Stimulated activated CD8-positive, alpha-beta memory T cell treated with anti-CD3 and anti-CD28 coated beads, Interleukin-7, amount 100 ng/mL, for 1 hour (primary cell): ENCODE measurements at places on chromosomes 2 and 18.

- DNase-seq: no peak
These were observed 66.8 kb downstream of the GBX2 start for GRCh38 chr2:236101311-236101950.

DNA sequence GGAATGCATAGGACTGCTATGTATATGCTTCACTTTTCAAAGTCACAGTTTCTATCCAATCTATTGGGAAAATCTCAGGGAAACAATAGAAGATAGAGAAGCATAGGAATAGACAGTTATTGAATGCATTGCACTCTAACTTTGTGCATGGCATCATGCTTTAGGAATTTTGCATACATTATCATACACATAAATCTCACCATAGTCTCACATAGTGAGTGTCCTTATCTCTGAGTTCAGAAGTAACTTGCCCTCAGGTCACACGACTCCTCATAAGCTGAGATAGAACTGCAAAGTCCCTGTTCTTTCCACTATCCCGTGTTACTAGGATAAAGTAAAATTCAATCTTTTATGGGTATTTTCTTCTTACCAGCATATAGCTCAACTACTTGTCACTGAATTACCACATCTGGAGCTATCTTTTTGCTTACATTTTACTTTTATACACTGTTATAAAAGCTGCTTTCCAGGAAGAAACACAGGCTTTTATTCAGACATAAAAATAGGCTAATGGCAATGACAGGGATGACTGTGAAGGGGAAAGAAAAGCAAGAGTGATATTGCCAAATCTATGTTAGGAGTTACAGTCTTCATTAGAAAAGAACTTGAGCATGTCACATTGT is 666.9 kb downstream of the XIRP2 start:
- DNase-seq: no peak

- no peak for DNase-seq
These were observed 31.3 kb upstream of the PXDN start for GRCh38 chr2:1775511-1776035.

- DNase-seq: no peak
These were observed 1853.6 kb upstream of the LRRTM1 start for GRCh38 chr2:82158150-82158549.

- DNase-seq: no peak
These were observed 38.4 kb downstream of the YPEL5 start for GRCh38 chr2:30185178-30185577.

- no peak for DNase-seq
These were observed 692.8 kb downstream of the RNF144A start for GRCh38 chr2:7609974-7610373.

DNA sequence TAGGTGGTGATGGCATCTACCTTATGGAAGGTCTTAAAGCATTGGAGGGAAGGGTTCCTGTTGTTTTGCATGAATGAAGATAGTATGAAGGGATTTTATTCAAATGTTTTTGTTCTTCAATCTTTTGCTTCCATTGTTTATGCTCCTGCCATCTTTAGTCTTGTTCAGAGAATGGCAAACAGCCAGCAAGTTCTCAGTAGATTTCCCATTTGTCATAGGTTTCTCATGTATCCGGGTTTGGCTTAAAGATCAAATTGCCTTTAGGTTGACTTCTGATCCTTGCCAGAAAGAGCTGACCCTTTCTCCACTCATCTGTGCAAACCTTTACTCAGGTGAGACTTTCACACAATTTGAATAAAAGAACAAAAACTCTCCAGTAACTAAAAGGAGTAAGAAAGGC is 44.2 kb upstream of the STAT4 start:
- DNase-seq: no peak

DNA sequence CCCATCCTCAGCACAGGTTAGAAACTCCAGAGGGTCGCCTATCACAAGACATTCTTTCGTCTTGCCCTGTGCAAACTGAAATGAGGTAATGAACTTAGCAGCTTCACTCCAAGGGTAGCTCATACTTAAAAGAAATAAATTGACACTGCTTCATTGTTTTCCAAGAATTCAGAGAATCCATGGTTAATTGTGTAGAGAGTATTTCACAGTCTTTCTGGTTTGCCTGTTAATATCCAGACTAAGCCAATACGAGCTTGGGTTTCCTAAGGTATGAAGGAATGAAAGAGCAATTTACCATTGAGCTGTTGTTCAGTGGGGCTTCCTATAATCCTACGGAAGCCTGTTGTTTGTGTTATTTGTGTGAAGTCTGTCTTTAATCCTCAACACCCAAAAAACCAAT is 58.7 kb downstream of the FAM124B start:
- DNase-seq: no peak

DNA sequence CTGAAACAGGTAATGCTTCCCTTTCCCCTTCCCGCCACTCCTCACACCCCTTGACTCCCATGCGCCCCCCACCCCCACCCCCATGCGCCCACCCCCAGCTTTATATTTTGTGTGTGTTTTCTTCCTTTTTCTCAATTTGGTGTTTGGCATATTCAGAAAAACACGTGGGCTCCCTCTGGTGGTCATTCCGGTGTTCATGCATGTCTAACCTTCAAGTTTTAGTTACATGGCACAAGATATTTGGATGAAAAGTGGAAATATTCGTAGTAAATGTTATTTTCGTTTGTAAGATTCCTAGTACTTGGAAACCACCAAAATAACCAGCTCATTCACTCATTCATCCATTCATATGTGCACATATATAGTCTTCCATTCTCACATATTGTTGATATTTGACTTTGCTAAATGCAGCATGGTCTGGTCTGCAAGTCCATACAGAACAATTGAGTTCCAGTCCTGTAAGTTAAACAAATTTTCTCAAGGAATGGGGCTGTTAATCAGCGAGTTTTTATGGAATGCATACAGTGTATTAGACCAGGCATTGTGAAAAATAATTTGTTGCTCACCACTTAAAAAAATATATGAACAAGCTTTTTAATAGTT is 143.6 kb upstream of the MAP3K20 start:
- DNase-seq: peak; percentile 43

GRCh38 chr18:47881752-47882455 is 48.6 kb downstream of the SMAD2 start:
- no peak for DNase-seq

DNA sequence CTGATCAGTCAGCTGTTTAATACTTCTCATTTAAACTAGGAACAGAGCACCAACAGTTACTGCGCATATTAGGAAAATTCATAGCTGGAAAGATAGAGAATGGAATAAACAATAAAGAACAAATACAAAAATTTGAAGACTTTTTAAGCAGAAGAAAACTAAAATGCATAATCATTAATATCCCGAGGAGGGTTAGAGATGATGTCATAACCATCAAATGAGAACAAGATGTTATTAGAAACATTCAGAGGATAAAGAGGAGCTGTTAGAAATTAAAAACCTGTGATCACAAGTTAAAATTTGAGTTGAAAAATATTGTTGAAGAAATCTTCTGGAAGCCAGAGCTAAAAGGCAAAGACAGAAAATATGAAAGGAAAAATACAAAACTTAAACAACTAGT is 54.0 kb upstream of the ALKAL2 start:
- no peak for DNase-seq

DNA sequence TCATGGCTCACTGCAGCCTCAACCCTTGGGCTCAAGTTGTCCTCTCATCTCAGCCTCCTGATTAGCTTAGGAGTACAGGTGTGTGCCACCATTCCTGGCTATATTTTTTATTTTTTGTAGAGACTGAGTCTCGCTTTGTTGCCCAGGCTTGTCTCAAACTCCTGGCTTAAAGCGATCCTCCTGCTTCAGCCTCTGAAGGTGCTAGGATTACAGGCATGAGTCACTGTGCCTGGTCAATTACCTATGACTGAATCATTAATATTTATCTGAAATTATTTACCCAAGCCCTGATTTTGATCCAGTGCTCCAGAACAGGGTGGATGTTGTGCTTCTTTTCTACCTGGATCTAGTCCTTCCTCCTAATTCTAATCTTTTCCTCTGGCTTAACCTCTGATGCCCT is 87.8 kb downstream of the MAP2 start:
- no peak for DNase-seq

DNA sequence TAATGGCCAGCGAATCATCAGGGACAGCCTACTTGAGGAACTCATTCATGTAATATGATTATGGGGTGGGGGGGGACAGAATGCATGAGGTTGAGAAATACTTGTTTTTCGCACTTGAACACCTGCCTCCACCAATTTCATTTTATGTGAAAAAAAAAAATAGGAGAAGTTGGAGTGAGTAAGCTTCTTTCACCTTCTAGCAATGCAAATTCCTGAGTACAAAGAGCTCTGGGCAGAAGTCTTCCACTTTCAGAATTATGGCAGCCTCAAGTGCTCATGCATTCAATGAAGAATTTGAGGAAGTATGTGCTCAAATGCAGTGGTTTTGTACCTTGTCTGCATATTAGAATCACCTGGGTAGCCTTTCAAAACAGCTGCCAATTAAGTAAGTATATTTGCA is 40.1 kb upstream of the GPD2 start:
- no peak for DNase-seq

GRCh38 chr2:176385838-176386237 is 116.6 kb downstream of the MTX2 start:
- no peak for DNase-seq

DNA sequence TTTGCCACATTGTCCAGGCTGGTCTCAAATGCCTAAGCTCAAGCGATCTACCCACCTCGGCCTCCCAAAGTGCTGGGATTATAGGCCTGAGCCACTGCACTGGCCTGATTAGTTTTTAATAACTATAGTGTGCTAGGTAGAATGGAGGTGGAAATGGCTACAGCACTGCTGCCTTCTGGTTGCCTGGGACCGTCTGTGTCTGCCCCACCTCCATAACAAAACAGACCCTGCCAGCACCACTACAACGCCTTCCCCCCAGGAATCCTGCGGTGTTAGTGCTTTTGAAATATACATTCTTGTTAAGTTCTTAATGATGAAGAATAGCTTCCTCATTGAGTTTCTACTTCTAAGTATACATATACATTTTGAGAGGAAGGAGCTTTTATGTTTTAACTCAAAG is 148.2 kb upstream of the ITGA6 start:
- DNase-seq: no peak

GRCh38 chr18:59960272-59960671 is 60.5 kb downstream of the PMAIP1 start:
- DNase-seq: no peak

GRCh38 chr2:233807966-233808935 is 30.1 kb downstream of the MROH2A start:
- DNase-seq: no peak

DNA sequence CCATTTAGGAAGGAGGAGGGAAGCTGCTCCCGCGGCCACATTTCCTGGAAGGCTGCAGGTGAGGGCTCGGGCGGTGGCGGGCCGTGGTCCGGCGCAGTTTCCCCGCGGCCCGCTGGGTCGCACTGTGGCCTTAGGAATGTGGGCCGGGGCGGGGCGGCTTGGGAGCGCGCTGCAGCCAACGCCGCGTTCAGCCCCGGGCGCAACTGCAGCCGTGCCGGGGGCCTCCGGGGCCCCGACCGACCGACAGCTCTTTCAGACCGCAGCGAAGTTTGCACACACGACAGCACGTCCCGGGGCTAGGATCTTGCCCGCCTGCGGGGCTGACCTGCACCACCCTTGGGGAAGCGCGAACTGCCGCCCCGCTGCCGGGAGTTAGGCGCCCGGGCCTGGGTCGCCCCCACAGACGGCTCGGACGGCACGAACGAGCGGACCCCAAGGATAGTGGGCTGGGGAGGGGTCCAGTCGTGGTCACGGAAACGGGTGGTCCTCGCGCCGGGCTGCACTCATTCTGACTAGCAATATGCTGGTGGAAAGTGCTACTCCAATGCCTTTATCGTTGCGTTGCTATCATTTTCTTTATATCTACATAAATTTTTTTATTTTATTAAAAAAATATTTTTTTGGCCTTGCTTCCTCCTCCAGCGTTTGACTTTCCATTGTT is 69.9 kb upstream of the DLX2 start:
- peak; percentile 34 for DNase-seq

- DNase-seq: no peak
These were observed 4.7 kb upstream of the CFAP65 start for GRCh38 chr2:219045937-219046550.

- DNase-seq: no peak
These were observed 13.9 kb downstream of the CKAP2L start for GRCh38 chr2:112750560-112750843.

GRCh38 chr2:61537277-61537949 is 743 bp downstream of the XPO1 start:
- DNase-seq: peak; percentile 14

DNA sequence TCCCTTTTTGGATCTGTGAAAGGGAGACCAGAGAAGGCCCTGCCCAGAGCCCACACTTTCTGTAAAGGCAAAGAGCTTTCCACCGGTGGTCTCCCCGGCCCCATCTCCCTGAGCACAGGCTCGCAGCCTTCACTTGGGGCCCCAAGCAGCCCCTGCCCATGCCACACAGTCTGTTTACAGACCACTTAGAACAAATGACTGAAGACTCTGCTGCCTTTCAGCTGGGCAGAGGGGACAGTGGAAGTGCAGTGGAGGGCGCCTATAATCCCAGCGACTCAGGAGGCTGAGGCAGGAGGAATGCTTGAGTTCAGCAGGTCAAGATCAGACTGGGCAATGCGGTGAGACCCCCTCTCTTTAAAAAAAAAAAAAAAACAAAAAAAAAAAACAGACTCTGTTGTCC is 28.9 kb downstream of the SERTAD2 start:
- no peak for DNase-seq

DNA sequence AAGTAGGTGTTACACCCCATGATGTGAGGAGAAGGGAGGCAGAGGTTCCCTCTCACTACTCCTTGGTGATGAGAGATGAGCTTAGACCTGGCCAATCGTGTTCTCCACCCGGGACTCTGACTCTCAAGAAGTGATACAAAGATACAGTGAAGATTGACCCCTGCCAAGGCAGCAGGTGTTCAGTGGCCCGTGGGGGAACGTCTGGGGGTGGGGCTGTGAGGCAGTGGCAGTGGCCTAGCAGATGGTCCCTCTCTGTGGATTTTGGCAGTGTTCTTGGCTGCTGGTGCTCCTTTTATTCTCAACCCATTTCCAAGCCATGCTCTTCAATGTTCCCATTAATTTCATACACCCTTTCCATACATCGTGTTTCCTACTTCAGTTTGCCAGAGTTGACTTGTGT is 120.4 kb upstream of the NEDD4L start:
- DNase-seq: no peak

GRCh38 chr2:144776766-144777165 is 256.8 kb upstream of the ZEB2 start:
- no peak for DNase-seq

GRCh38 chr2:148523315-148523714 is 121.2 kb upstream of the EPC2 start:
- no peak for DNase-seq

DNA sequence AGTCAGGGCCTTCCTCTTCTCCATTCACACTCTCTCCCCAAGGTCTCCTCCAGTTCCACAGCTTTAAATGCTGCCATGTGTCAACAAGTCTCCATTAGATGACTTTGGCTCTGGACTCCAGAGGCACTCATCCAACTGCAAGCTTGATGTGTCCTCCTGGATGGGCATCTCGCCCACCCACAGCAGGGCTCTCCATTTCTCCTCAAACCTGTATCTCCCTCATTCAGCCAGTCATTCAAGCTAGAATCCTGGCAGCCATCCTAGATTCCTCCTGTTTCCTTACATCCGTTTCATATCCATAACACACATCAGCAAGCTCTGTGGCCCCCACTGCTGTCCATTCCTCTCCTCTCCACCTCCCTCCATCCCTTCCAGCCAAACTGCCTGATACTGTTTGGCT is 88.4 kb upstream of the AFF3 start:
- no peak for DNase-seq

- no peak for DNase-seq
These were observed 381.7 kb upstream of the NT5C1B start for GRCh38 chr2:18971069-18971378.

- DNase-seq: no peak
These were observed 18.3 kb downstream of the ARHGEF33 start for GRCh38 chr2:38907743-38908562.
